ENCODE measurements at places on chromosomes 5 and 9.

DNA sequence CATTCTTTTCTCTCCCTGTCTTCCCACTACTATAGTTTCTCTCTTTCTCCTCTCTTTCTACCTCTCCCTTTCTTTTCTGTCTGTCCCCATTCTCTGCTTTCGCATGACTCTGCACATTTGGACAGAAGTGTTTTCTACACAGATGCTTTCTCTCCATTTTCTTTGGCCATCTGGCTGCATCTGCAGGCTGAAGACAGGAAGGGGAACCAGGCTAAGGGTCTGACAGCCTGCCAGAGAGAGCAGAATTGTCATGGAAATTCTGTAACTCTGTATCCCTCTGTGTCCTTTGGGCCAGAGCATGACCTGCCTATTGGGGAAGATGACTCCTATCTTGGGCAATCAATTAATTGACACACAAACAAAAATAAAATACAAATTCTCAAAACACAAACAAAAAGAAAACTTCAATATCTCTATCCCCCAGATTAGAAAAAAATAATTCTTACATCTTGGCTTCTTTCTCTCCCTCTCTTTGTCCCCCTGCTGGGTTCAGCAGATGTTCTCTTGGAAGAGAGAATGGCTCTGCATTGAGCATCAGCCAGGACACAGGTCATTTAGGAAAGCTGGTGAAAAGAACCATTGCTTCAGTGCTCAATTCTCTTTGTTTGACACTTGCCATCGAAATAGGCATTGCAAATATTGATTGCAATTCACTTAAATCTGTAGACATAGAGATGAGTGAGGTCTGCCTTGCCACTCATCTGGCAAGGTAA, 415.9 kb upstream of the KLF4 start:
- no peak for DNase-seq

DNA sequence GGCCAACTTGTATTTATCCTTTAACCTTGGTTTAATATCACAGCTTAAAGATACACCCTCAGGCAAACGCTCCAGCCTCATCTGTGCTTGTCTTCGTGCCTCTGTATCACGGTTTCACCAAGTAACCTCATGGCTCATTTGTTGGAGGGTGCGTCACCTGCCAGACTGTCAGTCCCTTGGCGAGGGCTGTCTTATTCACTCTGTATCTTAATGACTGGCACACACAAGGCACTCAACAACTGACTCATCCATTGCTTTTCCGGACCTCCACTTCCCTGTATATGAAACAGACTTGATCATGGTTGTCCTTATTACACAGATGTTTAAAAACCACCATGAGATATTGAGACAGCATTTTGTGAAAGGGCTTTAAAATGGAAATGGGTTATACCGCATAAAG, 28.0 kb downstream of the LCP2 start:
- no peak for DNase-seq

DNA sequence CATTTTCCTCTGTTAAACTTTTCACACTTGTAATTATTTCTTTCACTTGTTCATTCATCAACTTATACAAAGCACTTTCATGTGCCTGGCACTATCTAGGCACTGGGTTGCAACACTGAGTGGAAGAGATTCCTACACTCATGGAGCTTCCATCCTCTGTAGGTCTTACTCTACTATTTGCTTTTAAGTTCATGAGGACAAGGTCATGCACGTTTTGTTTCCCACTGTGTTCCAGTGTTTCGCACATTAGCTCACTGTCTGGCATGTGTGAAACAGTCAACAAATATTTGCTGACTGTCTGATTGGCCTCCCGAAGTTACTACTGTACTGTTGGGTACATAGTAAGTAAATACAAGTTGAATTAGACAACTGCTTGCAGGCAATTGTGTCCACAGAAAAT, 87.9 kb upstream of the IFNK start:
- no peak for DNase-seq

DNA sequence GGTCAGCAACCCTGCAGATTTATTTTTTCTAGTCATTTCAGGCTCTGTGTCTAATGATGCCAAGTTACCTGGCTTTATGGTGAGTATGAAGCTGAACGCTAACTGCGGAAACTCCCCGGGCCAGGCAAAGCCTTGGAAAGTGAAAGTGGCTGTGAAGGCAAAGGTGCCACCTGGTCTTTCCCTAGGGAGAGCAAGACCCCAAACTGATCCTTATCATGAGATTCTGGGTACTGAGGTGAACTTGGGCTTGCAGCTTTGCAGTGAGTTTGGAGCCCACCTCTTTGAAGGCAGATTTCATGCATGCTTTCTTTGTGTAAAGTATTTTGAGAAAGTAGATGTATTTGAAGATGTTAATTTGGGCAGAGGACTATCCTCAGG, 63.3 kb downstream of the CARTPT start:
- DNase-seq, result no peak

- no peak for DNase-seq
Measured at GRCh38 chr9:98538203-98538602, 170.5 kb downstream of the GABBR2 start.

DNA sequence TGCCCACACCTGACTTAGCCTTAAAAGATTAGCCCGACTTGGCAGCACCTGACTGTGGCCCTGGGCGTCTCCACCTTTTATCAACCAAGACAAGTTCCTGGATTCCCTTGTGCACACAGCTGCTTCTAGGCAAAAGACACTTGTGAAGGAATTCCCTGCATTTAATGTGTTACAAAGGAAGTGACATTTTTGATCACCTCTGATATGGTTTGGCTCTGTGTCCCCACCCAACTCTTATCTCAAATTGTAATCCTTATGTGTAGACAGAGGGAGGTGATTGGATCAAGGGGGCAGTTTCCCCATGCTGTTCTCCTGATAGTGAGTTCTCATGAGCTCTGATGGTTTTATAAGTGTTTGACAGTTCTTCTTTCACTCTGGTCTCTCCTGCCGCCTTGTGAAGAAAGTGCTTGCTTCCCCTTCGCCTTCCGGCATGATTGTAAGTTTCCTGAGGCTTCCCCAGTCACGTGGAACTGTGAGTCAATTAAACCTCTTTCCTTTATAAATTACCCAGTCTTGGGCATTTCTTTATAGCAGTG, 2.6 kb upstream of the CPEB4 start:
- no peak for DNase-seq

- no peak for DNase-seq
Measured at GRCh38 chr5:53556001-53556400, 4.4 kb upstream of the NDUFS4 start.

DNA sequence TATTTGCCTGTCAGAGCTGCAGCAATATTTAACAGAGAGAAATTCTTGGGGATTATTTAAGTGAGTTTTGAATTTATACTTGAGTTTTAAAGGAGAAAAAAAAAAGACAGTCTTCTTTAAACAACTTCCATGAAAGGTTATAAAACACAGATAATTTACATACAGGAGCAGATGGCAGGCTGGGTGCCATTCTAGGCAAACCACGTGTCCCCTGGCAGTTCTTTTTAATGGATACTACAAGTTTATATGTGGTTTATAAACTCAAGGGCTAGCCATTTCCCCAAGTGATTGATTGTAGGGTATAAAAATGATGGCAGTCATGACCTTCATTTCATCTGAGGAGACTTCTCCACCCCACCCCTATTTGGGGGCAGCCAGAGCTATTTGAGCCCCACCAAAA, 166.6 kb downstream of the FSTL4 start:
- DNase-seq, result no peak

- DNase-seq, result no peak
Measured at GRCh38 chr5:111172504-111172903, 51.7 kb upstream of the CAMK4 start.

GRCh38 chr9:10523164-10523563, 89.6 kb downstream of the PTPRD start:
- DNase-seq, result no peak

GRCh38 chr5:132883261-132883834, 9.9 kb downstream of the LEAP2 start:
- no peak for DNase-seq

- no peak for DNase-seq
Measured at GRCh38 chr9:132142924-132143323, 18.9 kb upstream of the NTNG2 start.

GRCh38 chr9:2018764-2019558, 3.8 kb downstream of the SMARCA2 start:
- no peak for DNase-seq

DNA sequence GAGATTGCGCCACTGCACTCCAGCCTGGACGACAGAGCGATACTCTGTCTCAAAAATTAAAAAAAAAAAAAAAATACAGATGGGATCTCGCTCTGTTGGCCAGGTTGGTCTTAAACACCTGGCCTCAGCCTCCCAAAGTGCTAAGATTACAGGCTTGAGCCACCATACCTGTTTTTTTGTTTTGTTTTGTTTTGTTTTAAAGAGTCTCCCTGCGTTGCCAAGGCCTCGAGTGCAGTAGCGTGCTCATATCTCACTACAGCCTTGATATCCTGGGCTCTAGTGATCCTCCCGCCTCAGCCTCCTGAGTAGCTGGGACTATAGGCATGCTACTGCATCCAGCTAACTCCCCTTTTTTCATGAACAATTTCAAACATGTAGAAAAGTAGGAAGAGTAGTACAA, 7.2 kb downstream of the ATP6V0E1 start:
- DNase-seq, result no peak

GRCh38 chr5:72191404-72191803, 84.1 kb downstream of the MAP1B start:
- DNase-seq, result no peak

GRCh38 chr9:128160603-128160987, 530 bp downstream of the BBLN start:
- peak; percentile 15 for DNase-seq

DNA sequence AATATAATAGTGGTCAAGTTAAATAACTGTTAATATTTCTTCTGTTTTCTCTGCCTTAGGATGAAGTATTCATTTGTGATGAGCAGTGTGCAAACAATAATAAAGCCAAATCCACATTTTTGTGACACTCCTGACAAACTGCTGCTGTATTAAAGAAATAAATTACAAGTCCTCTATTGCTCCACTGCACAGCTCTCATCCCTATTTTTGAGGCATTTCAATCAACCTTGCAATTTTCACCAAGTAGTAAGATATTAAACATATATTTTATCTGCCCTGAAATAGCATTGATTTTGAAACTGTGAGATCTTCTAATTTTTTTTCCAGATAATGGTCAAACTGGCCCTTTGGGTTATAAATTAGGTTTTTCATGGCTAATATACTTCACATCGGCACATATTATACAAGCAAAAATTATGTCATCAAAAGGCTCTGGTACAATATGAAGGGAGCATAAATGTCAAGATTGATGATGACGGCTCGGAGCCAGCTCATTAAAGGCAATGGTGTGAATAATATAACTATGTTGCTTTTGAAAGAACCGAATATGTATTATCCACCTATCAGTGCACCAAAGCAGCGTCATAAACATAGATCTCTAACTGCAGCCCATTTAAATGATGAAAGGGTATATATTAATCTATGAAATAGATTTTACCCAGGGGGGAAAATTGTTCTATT, 764.9 kb downstream of the DNAH5 start:
- no peak for DNase-seq

GRCh38 chr5:150489360-150490295, 18.3 kb upstream of the NDST1 start:
- no peak for DNase-seq

DNA sequence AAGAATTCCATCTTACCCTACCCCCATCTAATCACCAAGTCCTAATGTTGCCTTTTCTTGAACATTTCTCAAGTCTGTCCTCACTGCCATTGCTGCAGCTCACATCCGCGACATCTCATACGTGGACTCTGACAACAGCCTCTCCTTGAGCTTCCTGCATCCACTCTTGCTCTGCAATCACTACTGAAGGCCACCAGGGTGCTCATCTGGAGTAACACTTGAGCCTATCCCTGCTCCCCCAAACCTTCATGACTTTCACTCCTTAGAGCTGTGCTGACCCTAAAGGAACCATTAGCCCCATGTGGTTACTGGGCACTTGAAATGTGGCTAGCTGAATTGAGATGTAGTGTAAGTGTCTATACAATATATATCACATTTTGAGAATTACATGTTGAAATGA, 46.4 kb upstream of the CTXN3 start:
- no peak for DNase-seq

GRCh38 chr5:3878267-3878666, 282.6 kb downstream of the IRX1 start:
- no peak for DNase-seq

- DNase-seq, result no peak
Measured at GRCh38 chr9:117030254-117030768, 343.2 kb downstream of the TRIM32 start.

DNA sequence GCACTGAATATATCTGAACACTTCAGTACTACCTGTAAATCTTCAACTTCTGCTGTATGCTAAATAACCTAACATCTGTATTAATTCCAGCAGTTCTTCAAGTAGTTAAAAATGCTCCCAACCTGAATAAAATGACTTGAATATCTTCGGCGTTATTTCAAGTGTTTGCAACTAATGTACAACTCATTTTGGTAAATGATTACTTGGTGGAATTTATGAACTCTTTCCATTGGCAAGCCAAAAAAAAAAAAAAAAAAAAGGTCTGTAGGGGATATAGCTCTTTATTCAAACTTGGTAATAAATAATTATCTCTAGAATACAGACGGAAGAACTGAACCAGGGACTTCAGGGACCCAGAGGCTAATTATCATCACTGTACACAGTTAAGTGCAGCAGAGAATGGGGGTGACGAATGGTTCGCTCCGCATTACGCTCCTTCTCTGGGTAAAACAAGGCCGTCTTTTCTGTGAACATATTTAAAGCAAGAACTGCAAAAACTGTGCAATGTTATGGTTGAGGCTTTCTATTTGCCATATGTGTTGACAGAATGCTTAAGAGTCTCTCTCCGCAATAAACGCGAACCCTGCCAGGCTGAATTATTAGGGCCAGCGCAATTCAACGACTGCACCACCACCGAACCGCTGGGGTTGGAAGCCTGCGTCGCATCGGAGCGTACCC, 1.9 kb upstream of the ERBIN start:
- DNase-seq, result no peak

GRCh38 chr9:22237497-22238363, 208.9 kb upstream of the DMRTA1 start:
- no peak for DNase-seq

- DNase-seq, result no peak
Measured at GRCh38 chr5:114419959-114420358, 58.1 kb downstream of the KCNN2 start.

DNA sequence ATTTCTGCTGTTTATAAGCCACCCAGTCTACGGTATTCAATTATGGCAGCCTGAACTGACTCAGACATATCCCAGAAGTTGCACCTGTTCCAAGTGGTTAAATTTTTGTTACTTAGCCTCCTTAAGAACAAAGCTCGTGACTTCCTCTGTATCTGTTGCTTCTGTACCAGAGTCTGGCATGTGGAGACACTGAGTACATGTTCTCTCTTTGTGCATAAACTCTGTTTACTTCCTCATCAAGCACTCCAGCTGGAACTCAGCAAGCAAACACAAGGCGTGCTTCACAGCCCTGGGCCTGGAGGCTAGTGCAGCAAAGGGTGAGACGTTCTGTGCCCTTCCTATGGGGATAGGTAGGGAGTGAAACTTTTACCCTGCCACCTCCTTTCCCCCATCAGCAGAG, 19.0 kb downstream of the C9orf152 start:
- DNase-seq, result no peak
